Cerebellar nuclear complex (tissue), 1 donor: ENCODE measurements at places on chromosomes 6 and 20.

DNA sequence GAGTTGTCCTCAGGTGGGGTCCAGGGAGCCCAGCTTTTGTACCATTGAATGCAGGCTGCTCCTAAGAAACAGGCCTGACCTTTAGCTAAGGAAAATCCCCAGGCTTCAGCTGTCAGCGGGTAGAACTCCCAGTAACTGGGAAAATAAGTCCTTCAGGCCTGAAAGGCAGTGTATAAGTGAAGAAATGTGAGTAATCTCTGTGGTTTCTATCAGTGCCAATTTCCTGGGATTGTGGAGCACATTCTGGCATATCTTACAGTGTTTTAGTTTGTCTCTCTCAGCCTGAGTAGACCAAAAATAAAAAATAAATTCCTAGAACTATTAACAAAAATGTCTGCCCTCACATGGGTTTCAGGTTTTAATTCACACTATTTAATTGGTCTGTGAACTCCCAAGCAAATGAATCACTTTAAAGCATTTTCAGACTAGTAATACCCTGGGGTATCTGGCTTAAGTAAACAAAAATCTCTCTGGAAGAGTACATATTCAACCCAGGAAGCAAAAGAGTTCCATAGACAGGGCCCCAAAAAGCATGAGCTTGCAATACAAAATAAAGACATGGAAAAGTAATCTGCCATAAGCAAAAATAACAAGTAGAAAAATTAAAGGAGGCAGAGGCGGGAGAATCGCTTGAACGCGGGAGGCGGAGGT lies 566.2 kb upstream of the NOX3 start:
- no peak for DNase-seq

GRCh38 chr6:19662911-19663310 lies 174.3 kb upstream of the ID4 start:
- DNase-seq: no peak

DNA sequence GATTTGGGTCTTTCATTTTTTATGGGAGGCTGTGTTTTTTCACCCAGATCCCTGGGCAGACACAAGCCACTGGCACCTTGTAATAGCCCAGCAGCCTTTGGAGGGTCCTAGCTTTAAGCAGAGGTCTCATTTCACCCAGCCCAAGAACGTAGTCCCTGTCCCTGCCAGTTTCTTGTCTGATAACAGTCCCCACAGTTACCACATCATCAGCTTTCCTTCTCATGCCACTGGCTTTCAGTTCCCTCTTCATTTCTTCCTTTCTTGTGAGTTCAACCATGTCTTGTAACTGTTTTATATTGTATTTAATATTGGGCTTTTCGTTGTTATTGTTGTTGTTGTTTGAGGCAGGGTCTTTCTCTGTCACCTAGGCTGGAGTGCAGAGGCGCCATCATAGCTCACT lies 10.6 kb downstream of the PNPLA1 start:
- DNase-seq: no peak

DNA sequence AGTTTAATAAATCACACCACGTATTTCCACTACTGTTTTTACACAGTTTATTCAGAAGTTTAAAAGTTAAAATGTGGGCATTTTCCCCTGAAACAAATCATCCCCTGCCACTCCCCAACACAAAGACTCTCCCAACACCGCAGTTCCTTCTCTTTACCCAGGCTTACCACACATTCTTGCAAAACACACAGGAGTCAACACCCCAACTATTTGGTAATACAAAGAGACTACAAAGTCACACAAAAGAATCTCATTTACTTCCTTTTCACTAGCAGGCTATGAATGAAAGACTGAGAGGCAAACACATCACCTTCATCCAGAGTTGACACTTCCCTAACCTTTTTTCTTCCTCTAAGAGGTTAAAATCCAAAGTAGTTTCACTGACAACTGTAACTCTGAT lies 51.1 kb downstream of the KCTD20 start:
- DNase-seq: no peak

DNA sequence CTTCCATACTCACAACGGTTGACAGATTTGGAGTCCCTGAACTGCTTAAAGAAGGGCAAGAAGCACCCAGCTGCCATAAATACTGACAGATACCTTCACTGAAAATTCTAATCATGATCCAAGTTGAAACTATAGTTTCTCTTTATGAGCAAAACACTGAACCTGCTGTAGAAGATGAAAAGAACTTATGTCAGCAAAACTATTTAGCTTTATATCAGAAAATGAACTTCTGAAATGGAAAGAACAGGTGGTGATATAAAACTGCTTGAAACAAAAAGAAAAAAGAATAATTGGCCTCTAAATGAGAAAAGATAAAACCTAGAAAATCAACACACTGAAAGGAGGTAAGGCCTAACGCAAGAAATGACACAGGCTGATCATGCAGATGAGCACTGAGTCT lies 72.4 kb downstream of the HACE1 start:
- no peak for DNase-seq

DNA sequence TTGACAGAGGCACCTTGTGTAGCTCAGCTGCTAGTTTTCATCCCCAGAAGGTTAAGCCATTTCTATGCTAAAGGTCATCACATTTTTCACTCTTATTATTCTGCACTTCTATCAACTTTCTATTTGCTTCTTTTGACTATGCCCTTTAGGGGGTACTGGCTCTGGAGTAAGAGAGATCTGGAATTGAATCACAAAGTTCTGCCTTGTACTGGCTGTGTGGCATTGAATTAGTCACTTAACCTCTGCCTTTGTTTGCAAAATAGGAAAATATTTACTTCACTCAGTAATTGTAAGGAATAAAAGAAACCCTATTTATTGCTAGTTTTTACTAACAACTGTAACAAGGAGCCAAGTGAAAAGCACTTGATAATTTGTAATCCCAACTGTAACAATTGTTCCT lies 56.8 kb upstream of the MTRF1L start:
- no peak for DNase-seq

GRCh38 chr6:140078561-140079125 lies 704.2 kb upstream of the CITED2 start:
- no peak for DNase-seq

DNA sequence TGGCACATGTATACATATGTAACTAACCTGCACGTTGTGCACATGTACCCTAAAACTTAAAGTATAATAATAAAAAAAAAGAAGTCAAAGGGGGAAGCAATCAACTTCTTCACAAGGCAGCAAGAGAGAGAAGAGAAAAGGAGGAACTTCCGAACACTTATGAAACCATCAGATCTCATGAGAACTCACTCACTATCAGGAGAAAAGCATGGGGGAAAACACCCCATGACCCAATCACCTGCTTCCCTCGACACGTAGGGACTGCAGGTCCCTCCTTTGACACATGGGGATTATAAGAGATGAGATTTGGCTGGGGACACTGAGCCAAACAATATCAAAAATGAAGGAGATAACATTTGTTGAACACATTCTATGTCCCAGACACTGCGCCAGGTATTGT lies 94.8 kb upstream of the PHACTR1 start:
- DNase-seq: no peak

GRCh38 chr6:2173203-2173961 lies 72.0 kb downstream of the GMDS start:
- DNase-seq: no peak

DNA sequence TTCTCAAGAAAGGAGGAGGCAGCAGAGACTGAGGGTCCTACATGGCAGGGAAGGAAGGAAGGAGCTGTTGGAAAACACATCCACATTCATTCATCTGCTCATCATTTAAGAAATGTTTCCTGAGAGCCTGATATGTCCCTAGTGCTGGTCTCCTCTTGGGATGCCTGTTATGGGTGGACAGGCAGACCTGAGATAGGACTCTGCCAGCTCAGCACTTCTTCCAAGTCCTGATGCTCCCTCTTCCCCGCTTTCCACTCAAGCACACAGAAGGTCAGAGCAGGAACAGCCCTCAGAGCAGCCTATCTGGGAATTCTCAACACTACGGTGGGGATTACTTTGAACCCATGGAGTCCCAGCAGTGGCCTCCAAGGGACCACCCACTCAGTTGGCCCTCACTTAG lies 8.0 kb upstream of the SIRPD start:
- DNase-seq: no peak

DNA sequence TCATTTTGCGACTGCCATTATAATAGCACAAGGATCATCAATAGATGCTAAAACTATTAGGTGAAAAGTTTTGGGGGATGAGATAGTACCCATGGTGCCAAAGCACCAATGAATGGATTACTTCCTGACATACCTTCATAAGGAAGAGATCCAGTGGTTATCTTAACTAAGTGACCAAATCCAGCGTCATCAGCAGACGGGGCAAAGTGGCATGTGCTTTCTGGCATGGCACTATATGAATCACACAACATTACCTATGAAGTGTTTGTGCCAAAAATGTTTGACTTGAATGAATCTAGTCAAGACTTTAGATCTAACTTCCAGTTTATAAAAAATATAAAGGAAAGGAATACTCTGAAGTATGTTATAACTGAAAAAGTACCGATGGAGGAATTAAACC lies 10.8 kb downstream of the TRIM26 start:
- no peak for DNase-seq

GRCh38 chr20:64027981-64028685 lies 7.8 kb upstream of the C20orf204 start:
- no peak for DNase-seq

GRCh38 chr20:44500221-44500620 lies 21.6 kb downstream of the SERINC3 start:
- DNase-seq: no peak

- no peak for DNase-seq
These were observed 46.3 kb downstream of the KIF6 start for GRCh38 chr6:39678914-39679313.

DNA sequence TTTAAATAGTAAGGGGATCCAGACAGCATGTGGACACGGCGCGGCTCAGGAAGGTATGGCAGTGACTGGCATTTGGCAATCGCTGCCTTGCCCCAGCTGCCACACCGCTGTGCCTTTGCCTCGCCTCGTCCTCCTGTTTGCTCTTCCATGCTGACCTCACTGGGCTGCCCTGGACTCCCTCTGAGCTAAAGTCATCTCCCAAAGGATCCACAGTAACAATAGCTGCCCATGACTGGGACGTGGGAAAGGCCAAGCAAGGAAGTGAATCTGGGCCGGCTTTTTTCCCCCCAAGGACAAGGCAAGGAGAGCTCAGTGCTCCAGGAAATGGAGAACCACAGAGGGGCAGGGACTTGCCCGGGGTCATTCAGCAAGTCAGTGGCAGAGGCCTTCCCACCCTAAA lies 48.1 kb downstream of the JPH2 start:
- DNase-seq: no peak

GRCh38 chr6:52045481-52045880 lies 41.9 kb downstream of the PKHD1 start:
- DNase-seq: no peak
